Activated CD4-positive, alpha-beta T cell treated with anti-CD3 and anti-CD28 coated beads, Interleukin-2, amount 50 U/mL, for 24 hours (primary cell): ENCODE measurements at places on chromosomes 11 and 22.
A peak's percentile ranks its signal among the peaks of the same experiment; 100 is the strongest.

DNA sequence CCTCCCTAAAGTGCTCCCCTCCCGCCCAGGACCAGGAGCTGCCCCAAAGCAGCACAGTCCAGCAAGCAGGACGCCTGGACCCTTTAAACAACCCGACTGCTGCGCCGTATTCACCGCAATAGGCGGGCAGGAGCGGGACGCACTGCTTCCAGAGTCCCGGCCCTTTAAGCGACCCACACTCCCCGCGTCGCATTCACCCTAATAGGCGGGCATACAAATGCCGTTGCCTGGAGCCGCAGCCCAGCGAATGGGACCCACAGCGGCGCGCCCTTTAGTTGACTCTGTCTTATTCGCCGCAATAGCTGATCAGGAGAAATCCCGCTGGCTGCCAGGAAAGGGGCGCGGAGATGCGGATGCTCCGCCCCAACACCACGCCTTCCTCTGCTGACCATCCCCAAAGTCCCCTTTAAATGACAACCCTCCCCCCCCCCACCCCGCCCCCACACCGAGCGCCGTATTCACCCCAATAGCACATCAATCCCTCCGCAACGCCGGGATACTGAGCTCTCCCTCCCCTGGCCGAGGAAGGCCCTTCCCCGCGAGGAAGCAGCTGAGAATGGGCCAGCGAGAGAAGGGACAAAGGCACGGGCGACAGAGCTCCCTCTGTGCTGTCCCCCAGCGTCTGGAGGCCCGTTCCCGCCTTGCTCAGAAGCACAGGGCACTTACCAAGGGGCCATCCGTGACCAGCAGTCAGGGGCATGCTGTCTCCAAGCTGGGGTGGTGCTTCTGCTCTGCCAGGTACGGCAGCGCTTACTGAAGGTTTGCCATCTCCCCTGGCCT is 4.7 kb downstream of the OSBPL5 start:
- no peak for DNase-seq

DNA sequence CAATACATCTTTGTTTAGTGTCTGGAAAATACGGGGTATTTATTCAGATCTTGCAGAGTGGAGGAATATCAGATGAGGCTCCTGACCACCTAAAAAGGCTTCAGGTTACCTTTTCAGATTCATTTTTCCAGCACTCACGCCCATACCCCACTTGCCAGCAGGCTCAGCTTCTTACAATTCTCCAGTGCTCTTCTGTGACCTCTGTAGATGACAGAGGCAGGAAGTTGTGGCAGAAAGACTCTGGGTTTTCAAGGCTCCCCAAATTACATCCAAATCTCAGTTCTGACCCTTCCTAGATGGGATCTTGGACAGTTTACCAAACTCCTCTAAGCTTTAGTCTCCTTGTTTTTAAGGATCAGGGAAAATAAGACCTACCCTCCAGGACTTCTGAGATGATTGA is 61.1 kb downstream of the SYTL2 start:
- no peak for DNase-seq

GRCh38 chr11:117662671-117663269 is 134.2 kb downstream of the DSCAML1 start:
- DNase-seq = no peak

DNA sequence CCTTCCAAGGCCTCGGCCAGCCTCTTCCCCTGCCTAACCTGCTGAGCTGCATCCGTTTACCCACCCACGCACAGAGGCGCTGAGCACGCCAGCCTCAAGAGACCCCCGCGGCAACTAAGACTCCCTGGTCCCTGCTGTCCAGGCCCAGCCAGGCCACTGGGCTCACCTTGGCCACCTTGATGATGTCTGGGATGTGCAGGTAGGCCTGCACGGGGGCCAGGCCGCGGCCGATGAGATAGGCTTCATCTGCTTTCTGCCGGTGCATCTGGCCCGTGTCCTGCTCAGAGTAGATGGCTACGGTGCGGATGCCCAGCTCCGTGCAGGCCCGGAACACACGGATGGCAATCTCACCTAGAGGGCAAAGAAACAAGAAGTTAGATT is 14.6 kb downstream of the LRFN4 start:
- no peak for DNase-seq

- DNase-seq = no peak
Measured at GRCh38 chr22:41106122-41106968, 14.0 kb downstream of the EP300 start.

DNA sequence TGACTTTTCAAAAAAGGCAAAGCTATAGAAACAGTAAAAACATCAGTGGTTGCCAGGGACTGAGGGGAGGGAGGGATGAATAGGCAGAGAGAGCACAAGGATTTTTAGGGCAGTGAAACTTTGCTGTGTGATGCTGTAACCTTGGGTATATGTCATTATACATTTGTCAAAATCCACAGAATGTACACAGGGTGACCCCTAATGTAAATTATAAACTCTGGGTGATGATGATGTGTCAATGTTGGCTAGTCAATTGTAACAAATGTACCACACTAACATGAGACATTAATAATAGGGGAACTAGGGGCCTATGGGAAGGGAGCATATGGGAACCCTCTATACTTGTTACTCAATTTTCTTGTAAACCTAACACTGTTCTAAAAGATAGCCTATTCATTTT is 24.8 kb downstream of the RIBC2 start:
- no peak for DNase-seq

- no peak for DNase-seq
Measured at GRCh38 chr22:41418717-41419116, 27.9 kb downstream of the TOB2 start.

GRCh38 chr22:45832959-45833580 is 143.9 kb downstream of the WNT7B start:
- no peak for DNase-seq

DNA sequence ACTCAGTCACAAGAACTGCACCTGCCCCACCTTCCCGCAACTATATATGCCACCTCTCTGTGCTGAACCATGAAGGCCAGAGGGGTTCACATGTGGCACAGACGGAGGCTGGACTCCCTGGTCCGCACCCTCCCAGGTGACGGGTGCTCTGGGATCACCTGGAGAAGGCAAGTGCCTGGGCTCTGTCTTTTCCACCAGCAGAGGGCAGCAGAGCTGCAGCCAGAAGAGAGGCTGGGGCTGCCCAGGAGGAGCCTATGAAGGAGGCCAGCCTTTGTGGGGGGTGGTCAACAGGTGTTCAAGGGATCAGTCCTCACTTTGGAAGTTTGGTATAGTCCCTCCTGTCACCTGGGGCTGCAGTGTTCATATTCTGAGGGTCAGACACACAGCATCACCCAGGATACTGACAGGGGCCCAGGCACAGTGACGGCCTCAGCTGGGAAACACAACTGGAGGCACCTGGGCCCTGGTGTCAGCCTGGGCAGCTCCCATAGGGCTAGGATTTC is 39.2 kb upstream of the IGLL5 start:
- DNase-seq = peak; percentile 48

GRCh38 chr11:132898021-132898420 is 634.3 kb downstream of the OPCML start:
- no peak for DNase-seq

DNA sequence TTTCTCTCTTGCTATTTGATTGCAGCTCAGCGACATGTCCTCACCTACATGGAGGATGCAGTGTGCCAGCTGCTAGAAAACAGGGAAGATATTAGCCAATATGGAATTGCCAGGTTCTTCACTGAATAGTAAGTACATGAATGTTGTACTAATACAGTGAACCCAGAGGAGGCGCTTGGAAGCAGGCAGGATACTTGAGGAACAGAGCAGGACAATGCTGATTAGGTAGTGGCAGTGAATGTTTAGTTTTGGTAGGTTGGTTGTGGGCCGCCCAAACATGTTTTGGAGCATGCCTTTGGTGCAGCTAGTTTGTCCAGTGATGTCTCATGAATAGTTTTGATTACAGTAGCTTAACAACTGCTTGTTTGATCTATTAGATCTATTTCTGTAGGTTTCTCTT is 50.6 kb downstream of the CSTPP1 start:
- DNase-seq = no peak

DNA sequence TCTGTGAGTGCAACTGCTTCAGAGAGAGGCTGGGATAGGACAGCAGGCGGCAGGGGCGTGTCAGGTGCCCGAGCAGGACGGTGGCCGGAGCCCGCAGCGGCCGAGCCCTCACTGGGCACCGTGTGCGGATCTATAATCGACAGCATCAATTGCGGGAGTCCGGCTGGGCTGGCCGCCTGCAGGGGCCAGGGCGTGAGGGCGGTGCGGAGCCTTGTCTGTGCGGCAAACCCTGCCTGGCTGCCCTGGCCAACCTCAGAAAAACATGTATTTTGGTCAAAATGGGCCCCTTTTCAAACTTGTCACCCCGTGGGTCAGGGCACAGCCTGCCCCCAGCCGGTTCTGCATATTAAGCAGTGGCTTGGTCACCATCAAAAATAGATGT is 91.3 kb upstream of the KCNQ1OT1 start:
- no peak for DNase-seq

- DNase-seq = no peak
Measured at GRCh38 chr11:46335890-46336562, 11.2 kb upstream of the DGKZ start.

DNA sequence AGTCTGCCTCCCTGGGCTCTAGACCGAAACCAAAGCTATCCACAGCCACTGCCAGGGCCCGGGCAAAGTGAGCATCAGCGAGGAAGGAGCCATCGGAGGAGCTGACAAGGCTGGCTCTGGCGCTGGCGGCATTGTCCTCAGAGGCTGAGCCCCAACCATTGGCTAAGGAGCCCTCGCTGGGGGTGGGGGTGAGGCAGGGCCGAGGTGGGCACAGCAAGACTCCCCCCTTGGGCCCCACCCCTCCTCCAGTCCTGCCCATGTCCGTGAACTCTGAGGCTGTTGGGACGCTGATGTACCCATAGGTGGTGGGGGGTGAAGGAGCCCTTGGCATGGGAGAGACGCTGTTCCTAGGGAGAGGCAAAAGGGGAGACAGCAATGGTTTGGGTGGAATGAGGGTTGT is 11.2 kb downstream of the ROBO4 start:
- no peak for DNase-seq

GRCh38 chr11:73760135-73760678 is 667 bp downstream of the RAB6A start:
- DNase-seq = no peak

- DNase-seq = no peak
Measured at GRCh38 chr11:115657586-115657985, 153.4 kb upstream of the CADM1 start.

GRCh38 chr22:49349181-49349835 is 478.4 kb downstream of the BRD1 start:
- DNase-seq = no peak

GRCh38 chr11:70627219-70627618 is 228.9 kb downstream of the CTTN start:
- no peak for DNase-seq

DNA sequence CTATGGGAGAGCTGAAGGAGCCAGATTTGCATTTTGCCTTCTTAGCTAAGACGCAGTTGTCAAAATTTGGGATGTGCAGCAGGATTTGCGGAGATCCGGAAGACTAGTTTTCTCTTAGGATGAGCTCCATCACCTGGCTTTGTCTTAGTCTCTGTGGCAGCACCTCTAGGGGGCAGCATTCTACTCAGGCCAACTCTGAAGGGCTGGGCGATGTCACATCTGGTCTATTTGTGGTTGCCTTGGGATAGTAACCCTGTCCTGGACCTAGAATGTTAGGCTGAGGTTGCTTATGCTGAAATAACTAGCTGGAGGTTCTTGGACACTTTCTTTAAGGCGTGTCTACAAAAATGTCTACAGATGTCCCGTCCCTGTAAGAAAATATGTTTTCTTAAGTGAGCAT is 116.2 kb downstream of the FAT3 start:
- DNase-seq = no peak

DNA sequence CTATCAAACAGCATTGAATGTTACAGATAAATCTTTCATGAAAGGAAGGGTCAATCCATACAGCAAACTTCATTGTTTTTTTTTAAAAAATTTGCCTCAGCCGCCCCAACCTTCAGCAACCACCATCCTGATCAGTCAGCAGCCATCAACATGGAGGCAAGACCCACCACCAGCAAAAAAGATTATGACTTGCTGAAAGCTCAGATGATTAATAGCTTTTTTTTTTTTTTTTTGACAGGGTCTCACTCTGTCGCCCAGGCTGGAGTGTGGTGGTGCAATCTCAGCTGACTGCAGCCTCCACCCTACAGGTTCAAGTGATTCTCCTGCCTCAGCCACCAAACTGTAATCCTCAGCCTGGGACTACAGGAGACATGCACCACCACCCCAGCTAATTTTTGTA is 18.0 kb upstream of the CD3E start:
- DNase-seq = no peak

- no peak for DNase-seq
Measured at GRCh38 chr11:84607975-84608836, 1018.9 kb downstream of the DLG2 start.

GRCh38 chr11:1526785-1527184 is 40.2 kb upstream of the MOB2 start:
- no peak for DNase-seq

DNA sequence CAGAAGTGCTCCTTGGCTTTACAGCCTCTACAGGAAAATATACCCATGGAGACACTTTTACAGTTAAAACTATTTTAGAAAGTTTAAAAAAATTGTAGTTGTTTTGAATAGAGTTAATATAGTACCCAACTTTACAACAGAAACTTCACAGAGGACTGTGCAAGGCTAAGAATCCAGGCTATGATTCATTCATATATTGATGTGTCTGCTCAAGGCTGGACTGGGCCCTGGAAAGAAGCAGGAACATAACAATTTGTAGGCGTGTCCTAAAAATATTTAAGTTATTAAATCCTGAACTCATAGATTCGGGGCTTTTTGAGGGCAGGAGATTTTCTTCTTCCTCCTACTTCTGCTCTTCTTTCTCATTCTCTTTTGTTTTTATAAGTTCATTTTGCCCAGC is 291.5 kb upstream of the CCDC179 start:
- no peak for DNase-seq

DNA sequence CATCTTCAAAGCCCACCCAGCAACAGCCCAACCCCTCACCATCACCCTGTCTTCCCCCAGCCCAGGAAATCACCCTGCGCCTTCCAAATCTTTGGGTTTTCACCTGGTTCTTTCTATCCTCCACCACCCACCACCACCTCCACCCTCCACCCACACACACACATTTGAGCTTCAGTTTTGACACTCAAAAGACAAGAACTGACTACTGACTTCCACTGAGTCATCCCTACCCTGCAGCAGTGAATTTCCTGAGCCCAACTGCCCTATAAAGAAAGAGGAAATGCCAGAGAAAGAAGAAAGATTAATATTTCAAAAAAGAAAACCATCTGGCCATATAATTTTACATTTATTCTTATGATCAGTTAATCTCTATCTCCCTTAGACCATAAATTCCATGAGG is 137.5 kb downstream of the CHST1 start:
- DNase-seq = no peak
